Fibroblast of mammary gland (primary cell): ENCODE measurements at places on chromosomes 1 and 21.

- peak; percentile 56 for DNase-seq
Observed at GRCh38 chr1:6329851-6330250, 63.7 kb downstream of the ACOT7 start.

GRCh38 chr1:162498496-162498810 lies 835 bp downstream of the UHMK1 start:
- peak; percentile 8 for DNase-seq

GRCh38 chr1:225863167-225863566 lies 19.0 kb downstream of the TMEM63A start:
- DNase-seq, result peak; percentile 42

DNA sequence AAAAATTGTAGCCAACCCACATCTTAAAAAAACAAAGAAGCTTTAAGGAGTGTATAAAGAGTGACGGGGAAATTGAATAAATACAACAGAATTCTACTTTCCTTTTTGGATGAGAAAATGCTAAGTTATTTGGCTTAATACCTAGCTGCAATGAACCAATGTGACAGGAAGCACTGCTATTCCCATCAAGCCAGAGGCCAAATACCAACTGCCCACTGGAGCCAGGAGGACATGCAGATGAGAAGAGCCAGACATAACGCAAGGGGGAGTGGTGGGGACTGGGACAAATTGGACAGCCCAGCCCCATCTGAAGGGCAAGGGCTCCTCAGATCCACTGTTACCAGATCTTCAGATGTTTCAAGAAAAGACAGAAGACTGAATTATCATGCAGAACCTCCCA lies 25.7 kb downstream of the DNAJC11 start:
- no peak for DNase-seq

DNA sequence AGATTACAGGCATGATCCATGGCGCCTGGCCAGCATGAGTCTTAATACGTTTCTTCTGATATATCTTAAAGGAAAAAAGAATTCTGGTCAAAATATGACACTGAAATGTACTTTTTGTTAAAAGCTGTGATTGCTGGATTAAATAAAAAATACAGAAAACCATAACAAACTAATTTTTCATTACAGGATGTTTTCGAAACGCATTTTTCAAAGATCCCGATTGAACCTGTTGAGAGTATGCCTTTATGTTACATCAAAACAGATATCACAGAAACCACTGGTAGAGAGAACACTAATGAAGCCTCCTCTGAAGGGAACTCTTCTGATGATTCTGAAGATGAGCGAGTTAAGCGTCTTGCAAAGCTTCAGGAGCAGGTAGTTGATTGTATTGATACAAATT lies 30.2 kb downstream of the BRDT start:
- DNase-seq, result no peak

GRCh38 chr1:192805832-192806323 lies 3.0 kb upstream of the RGS2 start:
- DNase-seq, result peak; percentile 96

DNA sequence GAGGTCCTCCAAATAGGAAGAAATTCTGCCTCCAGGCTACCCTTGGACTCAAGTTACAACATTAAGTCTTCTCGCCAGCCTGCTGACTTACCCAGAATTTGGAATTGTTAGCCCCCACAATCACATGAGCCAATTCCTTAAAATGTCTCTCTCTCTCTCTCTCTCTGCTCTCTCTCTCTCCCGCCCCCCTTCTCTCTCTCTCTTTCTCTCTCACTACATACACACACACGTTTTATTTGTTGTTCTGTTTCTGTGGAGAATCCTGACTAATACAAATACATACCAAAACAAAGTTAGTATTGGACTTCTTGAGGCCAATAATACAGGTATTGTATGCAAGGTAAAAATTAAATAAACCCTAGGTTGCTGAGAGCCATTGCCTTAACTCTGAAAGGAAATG lies 72.1 kb downstream of the TNFSF18 start:
- no peak for DNase-seq

- no peak for DNase-seq
Observed at GRCh38 chr1:199089393-199090122, 450.7 kb downstream of the PTPRC start.

GRCh38 chr21:42049578-42050430 lies 21.3 kb upstream of the UMODL1 start:
- no peak for DNase-seq

GRCh38 chr1:186210258-186210657 lies 164.8 kb downstream of the TPR start:
- DNase-seq, result no peak

DNA sequence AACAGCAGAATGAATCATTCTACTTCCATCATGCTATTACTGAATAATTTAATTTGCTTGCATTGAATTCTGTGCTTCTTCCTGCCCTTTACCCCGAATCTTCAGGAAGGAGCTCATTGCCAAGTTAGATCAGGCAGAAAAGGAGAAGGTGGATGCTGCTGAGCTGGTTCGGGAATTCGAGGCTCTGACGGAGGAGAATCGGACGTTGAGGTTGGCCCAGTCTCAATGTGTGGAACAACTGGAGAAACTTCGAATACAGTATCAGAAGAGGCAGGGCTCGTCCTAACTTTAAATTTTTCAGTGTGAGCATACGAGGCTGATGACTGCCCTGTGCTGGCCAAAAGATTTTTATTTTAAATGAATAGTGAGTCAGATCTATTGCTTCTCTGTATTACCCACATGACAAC lies 44.2 kb downstream of the MAP3K7CL start:
- DNase-seq, result peak; percentile 81

GRCh38 chr1:65289449-65289848 lies 19.9 kb upstream of the DNAJC6 start:
- no peak for DNase-seq

DNA sequence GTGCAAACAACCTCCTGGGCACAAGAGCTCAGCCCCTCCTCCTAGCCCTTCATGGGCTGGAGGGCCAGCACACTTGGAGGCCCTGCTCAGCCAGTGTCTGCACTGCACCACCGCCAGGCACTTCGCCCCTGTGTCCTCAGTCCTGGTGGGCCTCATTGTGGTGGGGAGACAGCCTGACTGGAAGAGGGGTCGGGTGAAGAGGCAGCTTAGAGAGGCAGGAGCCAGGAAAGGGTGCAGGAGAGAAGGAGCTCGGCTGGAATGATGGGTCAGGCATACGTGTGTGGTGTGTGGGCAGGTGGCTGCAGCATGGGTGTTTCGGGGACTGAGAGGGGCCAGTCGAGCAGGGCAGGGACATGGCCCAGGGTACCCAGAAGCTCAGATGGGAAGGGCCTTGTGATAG lies 4.1 kb downstream of the WNT3A start:
- DNase-seq, result no peak

DNA sequence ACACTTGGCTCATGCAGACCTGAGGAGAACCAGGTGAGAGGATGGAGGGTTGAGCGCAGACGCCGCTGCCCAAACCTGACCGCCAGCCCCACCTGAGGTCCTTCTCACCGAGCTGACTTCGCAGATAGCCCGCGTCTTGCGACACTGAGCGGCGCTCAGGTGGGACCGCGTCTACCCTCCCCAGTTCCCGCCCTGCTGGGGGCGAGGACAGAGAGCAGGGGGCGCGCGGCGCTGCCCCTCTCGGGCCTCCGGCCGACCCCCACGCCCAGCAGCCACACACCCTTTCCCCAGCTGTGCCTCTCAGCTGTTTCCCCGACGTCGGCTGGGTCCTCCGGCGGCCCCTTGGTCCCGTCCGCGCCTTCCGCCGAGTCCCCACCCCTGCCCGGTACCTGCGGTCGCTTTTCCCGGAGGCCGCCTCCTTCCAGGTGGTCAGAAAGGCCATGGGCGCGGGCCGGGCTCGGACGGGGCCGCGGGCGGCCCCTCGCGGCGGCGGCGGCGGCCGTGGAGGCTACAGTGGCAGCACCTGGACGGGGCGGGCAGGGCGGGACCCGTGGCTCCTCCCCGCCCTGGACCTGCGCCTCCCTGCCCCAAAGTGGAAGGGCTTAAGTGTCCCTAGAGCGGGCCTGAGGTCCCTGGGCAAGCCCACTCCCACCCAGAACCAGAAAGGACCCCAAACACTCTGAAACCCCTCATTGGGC lies 14.4 kb upstream of the TTC39A start:
- no peak for DNase-seq

DNA sequence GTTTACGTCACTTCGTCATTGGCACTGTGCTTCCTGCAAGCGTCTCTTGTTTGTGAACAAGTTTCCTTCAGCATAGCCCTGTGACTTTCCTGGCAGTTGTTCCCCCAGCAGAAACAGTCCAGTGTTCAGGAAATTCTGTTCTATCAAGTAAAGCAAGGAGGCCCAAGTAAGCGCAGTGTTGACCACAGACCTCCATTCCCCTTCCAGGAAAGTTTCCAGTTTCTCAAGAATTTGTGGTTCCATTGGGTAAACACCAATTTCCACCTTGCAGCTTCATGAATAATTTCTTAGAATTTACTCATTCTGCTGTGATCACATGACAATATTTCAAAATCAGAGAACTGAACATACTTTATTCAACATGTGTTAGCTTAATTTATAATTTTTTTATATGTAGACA lies 88.5 kb upstream of the ETV3 start:
- DNase-seq, result no peak

- peak; percentile 56 for DNase-seq
Observed at GRCh38 chr1:25550155-25550506, 6.7 kb downstream of the LDLRAP1 start.

GRCh38 chr1:94248956-94249688 lies 11.7 kb upstream of the ARHGAP29 start:
- DNase-seq, result peak; percentile 45

DNA sequence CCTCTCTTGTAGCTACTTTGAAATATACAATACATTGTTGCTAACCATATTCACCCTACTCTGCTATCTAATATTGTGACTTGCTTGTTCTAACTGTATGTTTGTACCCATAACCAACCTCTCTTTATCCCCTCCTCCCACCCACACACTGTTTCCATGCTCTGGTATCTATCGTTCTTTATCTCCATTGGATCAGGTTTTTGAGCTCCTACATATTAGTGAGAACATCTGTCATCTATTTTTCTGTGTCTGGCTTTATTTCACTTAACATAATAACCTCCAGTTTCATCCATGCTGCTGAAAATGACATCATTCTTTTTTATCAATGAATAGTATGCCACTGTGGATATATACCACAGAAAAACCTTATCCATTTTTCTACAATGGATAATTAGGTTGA lies 1230.1 kb downstream of the PLA2G4A start:
- DNase-seq, result no peak

- no peak for DNase-seq
Observed at GRCh38 chr1:70117046-70117445, 88.3 kb downstream of the LRRC40 start.

GRCh38 chr1:115452600-115453329 lies 114.7 kb upstream of the NGF start:
- peak; percentile 29 for DNase-seq

DNA sequence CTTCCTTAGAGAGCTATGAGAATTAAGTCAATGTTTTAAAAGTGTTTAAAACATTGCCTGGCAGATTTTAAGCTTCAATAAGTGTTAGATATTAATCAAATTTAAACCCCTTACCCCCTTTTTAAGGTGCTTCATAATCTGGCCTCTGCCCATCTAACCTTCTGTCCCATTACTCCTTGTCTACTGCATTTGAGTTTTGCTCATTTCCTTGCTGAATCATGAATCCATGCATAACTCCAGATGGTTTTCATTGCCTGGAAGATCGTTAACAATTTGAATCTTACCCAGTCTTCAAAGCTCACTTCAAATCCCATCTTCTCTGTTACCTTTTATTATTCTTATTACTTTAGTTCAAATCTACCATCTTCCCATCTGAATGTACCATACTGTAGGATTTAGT lies 4.6 kb downstream of the HJV start:
- peak; percentile 69 for DNase-seq

- DNase-seq, result no peak
Observed at GRCh38 chr21:16186742-16187141, 457.0 kb downstream of the USP25 start.
